ENCODE measurements at places on chromosomes 3 and 15.

DNA sequence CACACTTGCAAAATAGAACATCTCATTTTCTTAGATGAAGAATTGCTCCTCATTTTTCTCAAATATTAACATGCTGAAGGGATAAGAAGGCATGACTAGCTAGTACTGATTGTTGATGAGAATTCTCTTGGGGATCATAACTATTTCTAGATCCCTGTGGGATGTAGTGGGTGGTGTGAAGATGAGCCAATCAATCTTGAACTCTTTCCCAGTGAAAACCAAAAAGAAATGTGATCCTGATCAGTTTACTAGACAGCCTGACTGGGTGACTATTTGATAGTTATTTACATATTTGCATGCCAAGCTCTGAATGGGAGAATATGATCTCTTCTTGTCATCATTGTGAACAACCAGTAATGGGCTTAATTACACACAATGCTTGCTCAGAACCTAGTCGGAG lies 63.7 kb downstream of the ZIC1 start:
- H3K36me3 ChIP-seq = no peaks in the 10 kb centered on the region
- no peak overlapping the region for H3K27ac ChIP-seq
- DNase-seq = no peak
- no peaks in the 10 kb centered on the region for H3K27me3 ChIP-seq
- no peaks in the 10 kb centered on the region for H3K4me1 ChIP-seq

DNA sequence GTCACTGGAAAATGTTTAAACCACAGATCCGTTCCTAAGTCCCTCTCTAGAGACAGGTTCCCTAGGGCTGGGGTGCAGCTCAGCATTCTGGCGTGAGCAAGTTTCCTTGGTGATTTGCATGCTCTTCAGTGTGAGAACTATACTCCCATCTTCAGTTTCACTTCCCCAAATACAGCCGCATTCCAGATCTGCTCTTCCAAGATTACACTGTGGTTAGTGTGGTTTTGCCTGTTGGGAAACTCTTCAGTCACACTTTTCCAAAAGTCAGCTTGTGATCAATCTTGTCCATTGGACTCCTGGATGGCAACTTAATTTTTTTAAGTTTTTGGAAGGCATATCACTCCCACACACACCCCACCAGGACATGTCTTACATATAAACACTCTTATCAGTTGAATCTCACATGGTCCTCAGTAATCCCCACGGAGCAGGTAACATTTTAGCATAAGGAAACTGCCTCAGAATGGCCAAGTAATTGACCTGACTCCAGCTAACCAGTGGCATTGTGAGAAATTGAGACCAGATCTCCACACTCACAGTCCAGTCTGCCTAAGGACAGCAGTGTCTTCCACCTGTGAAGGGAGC lies 33.5 kb upstream of the PTPN23 start:
- H3K36me3 ChIP-seq = peaks cover 33% of the 10 kb centered on the region
- peaks cover 1% of the 10 kb centered on the region for H3K4me1 ChIP-seq
- peak overlapping the region; percentile 33 for H3K4me3 ChIP-seq
- no peak overlapping the region for H3K27ac ChIP-seq

- DNase-seq = peak; percentile 26
- H3K27ac ChIP-seq = no peak overlapping the region
- H3K27me3 ChIP-seq = no peaks in the 10 kb centered on the region
Measured at GRCh38 chr3:135929670-135930069, 35.9 kb upstream of the PPP2R3A start.

DNA sequence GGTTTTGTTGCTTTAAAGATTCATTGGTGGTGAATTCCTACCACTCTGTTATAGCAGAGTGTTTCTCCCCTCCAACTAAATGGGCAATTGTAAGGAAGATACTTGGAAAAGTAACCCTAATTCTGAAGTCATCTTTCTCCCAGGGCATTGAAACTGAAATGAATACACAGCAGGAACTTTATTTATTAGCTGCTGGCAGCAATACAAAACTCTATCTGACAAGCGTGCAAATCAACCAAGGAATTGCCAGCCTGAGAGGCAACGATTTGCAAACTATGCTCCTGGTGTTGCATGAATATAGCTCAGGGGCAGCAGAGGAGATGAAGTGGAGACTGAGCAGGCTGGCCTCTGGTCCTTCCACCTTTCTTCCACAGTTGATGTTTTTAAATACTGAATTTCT lies 48.9 kb downstream of the CD200R1 start:
- no peak for DNase-seq
- H3K27me3 ChIP-seq = peaks cover 3% of the 10 kb centered on the region
- H3K27ac ChIP-seq = no peak overlapping the region
- no peaks in the 10 kb centered on the region for H3K36me3 ChIP-seq

- H3K36me3 ChIP-seq = no peaks in the 10 kb centered on the region
- DNase-seq = no peak
- no peaks in the 10 kb centered on the region for H3K27me3 ChIP-seq
- H3K4me3 ChIP-seq = peak overlapping the region; percentile 83
- peak overlapping the region; percentile 90 for H3K27ac ChIP-seq
Measured at GRCh38 chr3:69052472-69052898, 352 bp upstream of the TMF1 start.

- no peaks in the 10 kb centered on the region for H3K27me3 ChIP-seq
- DNase-seq = no peak
- no peak overlapping the region for H3K4me3 ChIP-seq
Measured at GRCh38 chr3:42662813-42663535, 9.5 kb downstream of the ZBTB47 start.

GRCh38 chr3:100129941-100130340 lies 15.6 kb upstream of the FILIP1L start:
- H3K27ac ChIP-seq = no peak overlapping the region
- no peaks in the 10 kb centered on the region for H3K27me3 ChIP-seq
- no peak overlapping the region for H3K4me3 ChIP-seq
- no peaks in the 10 kb centered on the region for H3K4me1 ChIP-seq
- DNase-seq = no peak

GRCh38 chr3:46076606-46077005 lies 49.3 kb upstream of the XCR1 start:
- no peaks in the 10 kb centered on the region for H3K27me3 ChIP-seq
- H3K4me1 ChIP-seq = no peaks in the 10 kb centered on the region
- peak; percentile 36 for DNase-seq
- H3K36me3 ChIP-seq = no peaks in the 10 kb centered on the region
- no peak overlapping the region for H3K4me3 ChIP-seq

GRCh38 chr15:79538527-79538926 lies 106.4 kb downstream of the MINAR1 start:
- H3K36me3 ChIP-seq = no peaks in the 10 kb centered on the region
- no peak for DNase-seq
- H3K4me3 ChIP-seq = no peak overlapping the region
- H3K27me3 ChIP-seq = peaks cover 8% of the 10 kb centered on the region
- H3K4me1 ChIP-seq = no peaks in the 10 kb centered on the region
- no peak overlapping the region for H3K27ac ChIP-seq

- no peak overlapping the region for H3K4me3 ChIP-seq
- H3K27me3 ChIP-seq = no peaks in the 10 kb centered on the region
- no peak overlapping the region for H3K27ac ChIP-seq
- DNase-seq = no peak
- H3K4me1 ChIP-seq = no peaks in the 10 kb centered on the region
Measured at GRCh38 chr3:103136621-103137020, 701.8 kb downstream of the ZPLD1 start.

DNA sequence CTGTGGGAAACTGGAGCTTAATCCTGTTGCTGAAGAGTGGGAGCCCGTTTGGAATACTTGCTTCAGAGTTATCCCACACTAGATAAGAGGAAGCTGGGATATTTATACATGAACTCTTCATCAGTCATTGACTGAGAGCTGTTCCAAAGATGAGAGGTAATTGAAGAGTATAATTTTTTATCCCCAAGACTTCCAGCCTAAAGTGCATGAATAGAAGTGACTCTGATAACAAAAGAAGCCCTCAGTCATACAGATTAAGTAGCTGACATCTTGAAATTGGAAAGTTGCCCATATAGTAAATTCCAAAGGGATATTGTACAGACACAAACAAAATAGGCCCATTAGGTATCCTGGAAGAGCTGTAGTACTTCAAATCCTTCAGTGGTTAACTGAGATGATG lies 268.0 kb downstream of the EPHA3 start:
- H3K27ac ChIP-seq = no peak overlapping the region
- H3K4me3 ChIP-seq = no peak overlapping the region
- DNase-seq = no peak
- no peaks in the 10 kb centered on the region for H3K4me1 ChIP-seq

Measured in mesenchymal stem cell (in vitro differentiated cells and primary cell).